ENCODE measurements at places on chromosomes 5 and 9.

- no peak for DNase-seq
Observed at GRCh38 chr9:4541856-4542255, 51.6 kb downstream of the SLC1A1 start.

DNA sequence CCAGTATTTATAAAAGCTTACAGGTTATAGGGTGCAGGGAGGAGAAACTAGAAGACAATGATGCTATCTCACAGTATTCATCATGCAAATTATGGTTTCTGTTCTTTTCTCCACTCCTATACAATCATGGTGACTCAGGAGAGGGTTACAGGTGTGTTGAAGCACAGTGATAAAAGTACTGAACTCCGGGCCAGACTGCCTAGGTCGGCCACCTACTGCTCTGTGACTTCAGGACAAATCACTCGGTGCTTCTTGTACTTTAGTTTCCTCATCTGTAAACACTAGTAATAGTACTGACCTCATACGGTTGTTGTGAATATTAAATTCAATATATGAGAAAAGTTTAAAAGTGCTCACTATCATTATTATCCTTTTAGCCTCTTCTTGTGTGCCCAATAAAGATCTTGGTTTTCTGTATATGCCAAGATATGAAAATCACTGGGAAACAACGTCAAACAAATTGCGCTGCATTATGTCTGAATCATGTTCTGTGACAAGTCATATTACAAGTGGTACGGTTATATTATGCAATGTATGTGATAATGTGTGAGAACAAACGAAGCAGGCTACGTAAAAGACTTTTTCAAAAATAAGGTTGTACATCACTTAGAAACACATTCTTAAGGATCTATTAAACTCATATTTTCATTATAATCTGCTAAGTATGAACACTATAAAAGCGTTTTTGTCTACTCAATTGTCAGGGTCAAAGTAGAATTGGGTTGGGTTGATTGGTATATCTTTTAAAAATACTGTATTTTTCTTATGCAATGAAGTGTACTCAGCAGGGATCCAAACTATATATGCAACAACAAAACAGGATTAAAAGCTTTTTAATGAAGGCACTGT lies 153.3 kb downstream of the EFNA5 start:
- no peak for DNase-seq

- no peak for DNase-seq
Observed at GRCh38 chr5:108257996-108258395, 123.9 kb downstream of the FBXL17 start.

DNA sequence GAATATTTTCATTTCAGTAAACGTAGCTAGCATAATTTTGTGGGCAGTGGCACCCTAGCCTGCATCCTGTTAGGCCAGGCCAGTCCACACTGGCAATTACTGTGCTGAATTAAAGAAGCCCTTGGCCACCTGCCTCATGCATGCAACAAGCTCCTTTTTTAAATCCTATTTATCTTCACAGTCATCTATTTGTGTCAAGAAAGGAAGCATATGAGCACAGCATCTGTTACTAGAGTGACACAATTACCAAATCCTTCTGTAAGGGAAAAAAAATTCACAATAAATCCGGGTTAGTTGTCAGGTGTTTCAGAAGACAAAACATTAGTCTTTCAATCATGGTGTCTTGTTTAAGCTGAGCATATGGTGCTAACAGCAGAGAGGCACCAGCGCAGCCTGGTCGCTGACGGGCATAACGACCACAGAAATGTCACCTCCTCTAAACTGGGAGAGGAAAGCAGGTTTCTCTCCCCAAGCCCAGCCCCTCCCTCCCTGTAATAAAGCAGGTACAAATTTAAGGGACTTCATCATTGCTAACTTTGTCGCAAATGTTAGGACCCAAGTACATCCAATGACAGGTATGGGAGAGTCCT lies 520.6 kb downstream of the CTNND2 start:
- no peak for DNase-seq

GRCh38 chr9:35521708-35522107 lies 31.8 kb downstream of the RUSC2 start:
- no peak for DNase-seq

- DNase-seq: no peak
Observed at GRCh38 chr9:127390248-127390545, 6.8 kb upstream of the SLC2A8 start.

- DNase-seq: no peak
Observed at GRCh38 chr9:91751922-91752321, 198.1 kb downstream of the ROR2 start.

DNA sequence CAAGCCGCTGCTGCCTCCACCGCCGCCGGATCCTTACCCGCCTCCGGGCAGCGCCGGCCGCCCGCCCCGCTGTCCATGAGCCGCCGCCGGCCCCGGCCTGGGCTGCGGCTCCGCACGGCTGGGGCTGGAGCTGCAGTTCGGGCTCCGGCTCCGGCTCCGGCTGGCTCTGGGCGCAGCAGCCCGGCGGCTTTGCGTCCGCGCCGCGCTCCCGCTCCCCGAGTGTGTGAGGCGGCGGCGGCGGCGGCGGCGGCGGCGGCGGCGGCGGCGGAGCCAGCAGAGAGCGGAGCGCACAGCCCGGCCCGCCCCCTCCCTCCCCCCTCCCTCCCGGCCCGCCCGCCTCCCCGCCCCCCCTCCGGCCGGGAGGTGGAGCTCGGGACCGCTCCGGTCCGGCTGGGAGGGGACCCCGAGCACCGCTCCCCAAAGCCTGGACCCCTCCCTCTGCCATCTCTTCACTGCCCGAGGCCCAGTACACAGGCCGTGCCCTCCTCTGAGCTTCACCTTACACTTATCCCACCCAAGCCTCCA lies at the start of gene PCDH1:
Gene PCDH1 (minus strand): TSS at position 225 of the 525 bp plus-strand sequence. CDS start 148 bp downstream, at position 77.
- DNase-seq: no peak

DNA sequence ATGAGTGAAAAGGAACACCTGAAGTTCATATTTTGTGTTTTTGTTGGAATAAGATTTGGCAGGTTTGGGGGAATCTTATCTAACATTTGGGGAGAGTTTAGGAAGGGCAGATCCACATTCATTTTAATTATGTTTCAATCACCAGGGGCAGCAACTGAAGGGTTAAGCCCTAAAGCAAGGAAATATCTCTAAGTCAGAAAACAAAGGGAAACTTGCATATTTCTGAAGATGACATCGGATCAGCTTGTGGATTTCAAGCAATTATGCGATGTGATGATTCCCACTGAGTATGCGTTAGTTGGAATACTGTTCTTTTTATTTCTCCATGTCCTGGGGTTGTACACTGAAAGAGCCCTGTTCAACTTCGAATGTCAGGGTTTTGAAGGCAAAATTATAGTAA lies 59.8 kb upstream of the NFIB start:
- no peak for DNase-seq
